ENCODE measurements at places on chromosomes 12 and 14.
A peak's percentile ranks its signal among the peaks of the same experiment; 100 is the strongest.

GRCh38 chr12:53990311-53991076, 5.5 kb downstream of the HOXC10 start:
- no peak for DNase-seq

- DNase-seq = no peak
Observed at GRCh38 chr14:58408681-58409215, 13.0 kb downstream of the TOMM20L start.

DNA sequence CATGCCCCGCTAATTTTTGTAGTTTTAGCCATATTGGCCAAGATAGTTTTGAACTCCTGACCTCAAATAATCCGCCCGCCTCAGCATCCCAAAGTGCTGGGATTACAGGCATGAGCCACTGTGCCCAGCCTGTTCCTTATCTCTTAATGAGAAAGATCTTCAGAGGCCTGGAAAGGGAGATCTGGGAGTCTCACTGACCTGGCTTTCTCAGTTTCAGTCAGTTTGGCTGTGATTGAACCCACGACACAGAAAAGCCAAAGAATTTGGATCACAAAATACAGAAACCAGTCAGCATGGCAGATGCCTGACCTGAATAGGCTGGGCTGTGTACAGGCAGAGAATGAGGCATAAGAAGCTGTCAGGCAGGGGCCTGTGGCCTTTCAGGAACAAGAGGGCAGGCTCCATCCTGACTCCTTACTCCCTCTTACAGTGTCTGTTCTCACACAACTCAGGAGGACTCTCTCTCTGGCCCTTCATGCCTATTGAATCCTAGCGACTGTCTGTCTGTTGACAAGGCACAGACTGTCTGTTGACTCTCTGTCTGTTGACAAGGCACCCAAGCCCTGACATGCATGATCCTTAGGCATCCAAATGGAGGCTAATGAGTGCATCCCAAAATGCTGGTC, 366.5 kb upstream of the CCDC196 start:
- DNase-seq = no peak

DNA sequence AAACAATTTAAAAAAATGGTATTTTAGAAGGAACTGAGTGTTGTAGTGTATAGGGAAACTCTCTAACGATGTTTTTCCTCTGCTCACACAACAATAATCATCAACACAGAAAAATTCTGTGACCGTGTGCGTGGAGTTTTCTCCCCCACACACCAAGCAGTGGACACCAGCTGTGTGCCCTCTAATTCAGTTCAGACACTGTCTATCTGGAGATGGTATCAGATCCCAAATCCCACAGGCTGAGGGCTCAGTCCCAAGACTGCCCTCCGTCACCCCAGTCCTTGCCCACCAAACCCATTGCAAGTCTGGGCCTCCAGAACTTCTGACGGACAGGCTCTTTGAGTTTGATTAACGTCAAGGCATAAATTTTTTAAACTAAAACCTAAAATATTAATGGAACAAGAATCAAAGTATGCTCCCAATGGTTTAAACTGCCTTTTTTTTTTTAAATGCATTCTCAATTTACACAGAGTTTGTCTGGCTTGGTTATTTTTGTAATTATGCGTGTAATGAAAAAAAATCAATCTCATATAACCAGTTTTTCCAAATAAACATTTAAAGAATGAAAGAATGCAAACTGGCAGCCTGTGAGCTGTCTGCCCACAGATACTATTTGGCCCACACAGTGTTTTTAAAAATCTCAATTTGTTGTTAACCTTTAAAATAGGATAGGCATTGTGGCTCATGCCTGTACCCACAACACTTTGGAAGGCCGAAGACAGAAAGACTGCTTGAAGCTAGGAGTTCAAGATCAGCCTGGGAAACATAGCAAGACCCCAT, 19.2 kb downstream of the BLTP3B start:
- no peak for DNase-seq

DNA sequence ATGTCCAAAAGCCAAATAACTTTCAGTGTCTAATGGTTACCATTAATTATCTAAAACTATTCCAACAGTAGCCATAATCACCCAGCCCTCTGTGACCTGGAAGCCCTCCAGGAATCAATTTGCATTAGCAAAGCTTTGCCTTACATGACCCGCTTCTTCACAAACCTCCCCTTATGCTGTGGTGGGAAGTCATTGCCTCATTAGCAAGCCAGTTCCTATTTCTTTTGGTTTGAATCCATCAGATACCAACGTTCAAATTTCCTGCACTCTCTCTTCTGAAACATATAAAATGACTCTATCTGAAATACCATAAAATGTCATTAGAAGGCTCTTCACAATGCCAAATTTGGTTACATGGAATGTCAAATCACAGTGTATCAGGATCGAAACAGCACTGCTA, 268.3 kb upstream of the PRKD1 start:
- DNase-seq = peak; percentile 59

- DNase-seq = no peak
Observed at GRCh38 chr12:52757449-52758176, 19.5 kb downstream of the KRT76 start.

DNA sequence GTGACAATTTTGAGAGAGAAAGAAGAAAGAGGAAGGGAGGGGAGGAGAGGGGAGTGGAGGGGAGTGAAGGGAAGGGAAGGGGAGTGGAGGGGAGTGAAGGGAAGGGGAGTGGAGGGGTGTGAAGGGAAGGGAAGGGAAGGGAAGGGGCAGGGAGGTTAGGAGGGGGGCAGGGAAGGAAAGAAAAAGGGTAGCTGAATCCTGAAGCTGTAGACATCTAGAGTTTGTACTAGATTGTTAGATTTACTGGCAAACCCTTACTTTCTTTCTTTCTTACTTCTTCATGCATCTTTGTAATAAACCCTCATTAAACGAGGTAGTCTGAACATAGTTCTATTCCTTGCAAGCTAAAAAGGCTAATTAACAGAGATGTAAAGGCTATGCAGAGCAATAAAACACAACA, 378.0 kb downstream of the MDGA2 start:
- no peak for DNase-seq

- no peak for DNase-seq
Observed at GRCh38 chr12:55060470-55060869, 40.7 kb downstream of the NEUROD4 start.

- DNase-seq = no peak
Observed at GRCh38 chr12:121297435-121297991, 1.0 kb upstream of the CAMKK2 start.

- DNase-seq = peak; percentile 45
Observed at GRCh38 chr12:108483213-108484059, 31.6 kb upstream of the FICD start.

- no peak for DNase-seq
Observed at GRCh38 chr14:90388437-90388836, 8.4 kb upstream of the CALM1 start.

DNA sequence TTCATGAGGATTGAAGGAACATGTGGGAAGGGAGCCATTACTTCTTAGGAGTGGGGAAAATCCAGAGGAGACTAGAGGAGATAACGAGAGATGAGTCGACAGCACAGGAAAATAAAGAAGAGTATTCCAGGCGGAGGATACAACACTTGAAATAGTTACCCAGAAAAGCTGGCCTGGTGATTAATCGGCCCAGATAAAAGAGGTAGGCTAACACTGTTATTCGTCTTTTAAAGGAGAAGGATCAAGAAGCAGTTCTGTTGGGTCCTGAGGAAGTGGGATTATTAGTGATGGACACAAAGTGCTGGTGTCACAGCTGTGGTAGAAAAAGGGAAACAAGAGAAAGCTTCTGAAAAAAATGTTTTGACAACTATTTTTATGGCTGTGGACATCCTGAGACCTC, 425.3 kb downstream of the ZFP36L1 start:
- no peak for DNase-seq

DNA sequence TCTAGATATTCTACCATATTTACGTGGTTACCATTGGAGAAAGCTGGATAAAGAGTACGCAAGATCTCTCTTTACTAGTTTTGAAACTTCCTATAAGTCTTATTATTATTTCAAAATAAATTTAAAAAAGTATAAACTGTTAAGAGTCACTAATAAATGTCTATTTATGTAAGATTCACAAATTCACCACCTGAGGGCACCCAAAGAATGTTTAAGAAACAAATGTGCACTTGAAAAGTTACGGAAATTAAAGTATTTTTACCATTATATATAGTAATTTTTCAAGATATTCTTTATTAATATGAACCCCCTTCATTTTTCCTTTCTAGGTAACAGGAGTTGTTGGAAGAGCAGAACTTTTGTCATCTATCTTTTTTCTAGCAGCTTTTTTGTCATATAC, 11.9 kb downstream of the TMTC3 start:
- DNase-seq = no peak

DNA sequence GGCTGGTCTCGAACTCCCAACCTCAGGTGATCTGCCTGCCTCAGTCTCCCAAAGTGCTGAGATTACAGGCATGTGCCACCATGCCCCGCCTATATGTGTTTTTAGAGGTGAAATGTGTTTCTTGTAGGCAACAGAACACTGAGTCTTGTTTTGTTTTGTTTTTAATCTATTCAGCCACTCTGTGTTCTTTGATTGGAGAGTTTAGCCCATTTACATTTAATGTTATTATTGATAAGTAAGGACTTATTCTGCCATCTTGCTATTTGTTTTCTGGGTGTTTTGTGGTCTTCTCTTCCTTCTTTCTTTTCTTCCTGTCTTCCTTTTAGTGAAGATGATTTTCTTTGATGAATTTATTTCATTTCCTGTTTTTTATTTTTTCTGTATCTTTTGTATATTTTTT, 29.6 kb downstream of the IFNG start:
- DNase-seq = no peak

- no peak for DNase-seq
Observed at GRCh38 chr12:51225771-51226170, 7.9 kb upstream of the POU6F1 start.

DNA sequence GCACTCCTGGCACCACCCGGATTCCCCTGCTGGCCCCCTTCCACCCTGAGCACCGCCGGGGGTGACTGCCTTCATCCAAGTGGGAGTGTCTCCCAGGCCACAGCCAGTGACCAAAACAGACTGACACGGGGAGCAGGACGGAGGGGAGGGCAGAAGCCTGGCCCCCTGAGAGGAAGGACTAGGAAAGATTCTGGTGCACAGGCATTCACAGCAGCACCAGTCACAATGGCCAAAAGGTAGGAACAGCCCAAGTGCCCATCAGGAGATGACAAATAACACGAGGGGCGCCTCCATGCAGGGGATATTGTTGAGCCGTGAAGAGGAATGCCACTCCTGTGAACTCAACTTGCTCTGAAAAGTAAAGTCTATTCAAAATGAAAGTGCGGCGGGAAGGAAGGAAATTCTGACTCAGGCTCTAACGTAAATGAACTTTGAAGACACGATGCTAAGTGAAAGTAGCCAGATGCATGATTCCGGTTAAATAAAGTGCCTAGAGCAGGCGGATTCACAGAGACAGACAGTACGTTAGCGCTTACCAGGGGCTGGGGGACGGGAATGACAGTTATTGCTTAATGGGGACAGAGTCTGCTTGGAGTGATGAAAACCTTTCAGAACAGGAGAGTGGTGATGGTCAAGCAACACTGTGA, 146.1 kb upstream of the NCOR2 start:
- DNase-seq = no peak

GRCh38 chr14:26598081-26598671, 343 bp upstream of the NOVA1 start:
- peak; percentile 89 for DNase-seq

- no peak for DNase-seq
Observed at GRCh38 chr12:52616680-52617402, 1.5 kb downstream of the KRT73 start.

DNA sequence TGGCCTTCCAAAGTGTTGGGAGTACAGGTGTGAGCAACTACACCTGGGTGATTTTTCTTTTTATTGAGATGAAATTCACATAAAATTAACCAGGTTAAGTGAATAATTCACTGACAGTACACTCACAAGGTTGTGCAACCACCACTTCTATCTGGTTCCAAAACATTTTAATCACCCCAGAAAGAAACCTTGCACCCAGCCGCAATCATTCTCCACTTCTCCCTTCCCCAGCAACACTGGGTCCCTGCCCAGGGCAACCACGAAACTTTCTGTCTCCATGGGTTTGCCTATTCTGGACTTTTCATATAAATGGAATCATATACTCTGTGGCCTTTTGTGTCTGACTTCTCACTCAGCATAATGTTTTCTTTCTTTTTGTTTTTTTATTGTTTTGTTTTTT, 26.3 kb upstream of the MLXIP start:
- no peak for DNase-seq

DNA sequence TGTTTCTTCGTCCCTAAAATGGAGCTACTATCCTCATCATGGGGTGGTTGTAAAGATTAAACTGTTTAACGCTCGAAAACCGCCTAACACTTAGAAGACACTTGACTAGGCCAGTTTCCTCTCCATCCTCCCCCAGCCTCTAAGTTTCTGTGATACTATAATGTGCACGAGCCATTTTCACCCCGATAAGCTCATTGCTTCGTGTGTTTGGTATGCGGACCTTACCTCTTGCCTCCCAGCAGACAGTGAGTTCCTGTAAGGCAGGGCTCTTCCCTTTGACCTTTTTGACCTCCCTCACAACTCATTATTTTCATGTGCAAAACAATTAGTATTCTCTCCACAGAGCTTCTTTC, 499 bp upstream of the GXYLT1 start:
- DNase-seq = no peak
